Osteoblast (primary cell): ENCODE measurements at places on chromosomes 12 and 14. TPM values are rescaled to one million over a fixed set of nuclear protein-coding genes. Genes with fewer than 3 reads are reported as not detected.

The FBXO21 gene
- total RNA-seq, result 72.8 and 81.1 TPM in 2 replicates

The PPFIA2 gene
- 3.3 and 4.7 TPM in 2 replicates for total RNA-seq

The HELB gene
- total RNA-seq, result 2.2 and 3.2 TPM in 2 replicates

The RAPGEF3 gene
- 3.5 and 4.3 TPM in 2 replicates for total RNA-seq

The BBOF1 gene
- 14.1 and 15.9 TPM in 2 replicates for total RNA-seq

The PPP1R1A gene
- total RNA-seq, result 0.36 TPM in 1 of 2 replicates, not detected in the other

The OTUB2 gene
- total RNA-seq, result 1.2 and 1.4 TPM in 2 replicates

The SLC6A13 gene
- not detected in 2 replicates for total RNA-seq
